NCI-H2029 (cell line): ENCODE measurements at places on chromosomes 3 and 15.
A peak's percentile ranks its signal among the peaks of the same experiment; 100 is the strongest.

DNA sequence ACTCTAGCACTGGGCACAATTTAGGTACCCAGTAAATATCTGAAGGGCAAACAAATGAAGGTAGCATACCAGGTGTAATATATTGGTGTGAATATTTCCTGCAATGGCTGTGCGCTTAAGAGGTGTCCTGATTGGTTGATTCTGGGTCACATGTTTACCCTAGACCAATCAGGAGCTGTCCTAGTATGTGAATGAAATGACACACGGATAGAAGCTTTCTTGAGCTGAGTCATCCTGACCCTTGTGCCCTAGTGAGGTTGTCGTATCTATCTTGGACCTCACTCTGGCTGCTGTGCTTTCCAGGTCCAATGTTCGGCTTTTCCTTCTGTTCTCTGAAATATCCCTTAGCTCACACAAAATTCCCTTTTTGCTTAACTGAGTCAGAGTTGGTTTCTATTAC is 58.1 kb upstream of the FOXP1 start:
- DNase-seq, result no peak

DNA sequence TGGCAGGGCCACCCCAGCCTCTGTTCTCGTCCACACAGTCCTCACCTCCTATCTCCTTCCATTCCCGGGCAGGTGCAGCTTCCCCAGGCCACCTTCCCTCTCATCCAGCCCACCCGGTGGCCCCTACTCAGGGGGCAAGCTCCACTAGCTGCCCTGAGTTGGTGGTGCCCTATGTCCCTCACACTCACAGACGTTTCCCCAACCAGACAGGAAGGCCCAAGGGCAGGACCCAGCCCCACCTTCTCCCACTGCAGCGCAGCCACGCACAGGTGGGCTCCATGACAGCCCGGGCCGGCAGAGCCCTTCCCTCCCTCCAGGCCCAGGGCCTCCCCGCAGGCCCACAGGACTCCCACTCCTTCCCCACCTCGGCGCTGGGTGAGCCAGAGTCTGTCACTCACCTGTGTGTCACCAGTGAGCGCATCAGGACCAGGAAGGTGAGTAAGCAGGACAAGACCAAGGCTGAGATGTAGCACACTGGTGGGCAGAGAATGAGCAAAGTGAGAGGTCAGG is 11.1 kb downstream of the ISLR start:
- DNase-seq, result no peak

GRCh38 chr3:87191641-87192040 is 35.5 kb upstream of the CHMP2B start:
- no peak for DNase-seq

DNA sequence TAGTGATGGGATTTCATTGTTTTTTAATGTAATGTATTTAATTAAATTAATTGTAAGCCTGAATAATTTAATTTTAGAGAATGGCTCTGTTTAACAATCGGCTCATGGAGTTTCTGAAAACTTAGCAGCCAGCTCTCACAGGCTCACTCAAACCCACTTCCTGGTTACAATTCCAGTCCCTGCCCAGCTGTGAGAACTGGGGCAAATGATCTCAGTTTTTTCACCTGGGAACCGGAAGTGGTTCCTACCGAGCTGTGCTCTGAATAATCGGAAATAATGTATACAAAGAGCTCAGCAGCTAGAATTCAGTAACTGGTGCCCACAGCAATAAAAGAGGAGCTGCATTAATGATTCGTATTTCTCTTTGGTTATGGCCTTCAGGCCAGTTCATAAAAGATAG is 244.3 kb upstream of the MCTP2 start:
- DNase-seq, result no peak

GRCh38 chr15:57671636-57672035 is 34.9 kb upstream of the POLR2M start:
- DNase-seq, result no peak

DNA sequence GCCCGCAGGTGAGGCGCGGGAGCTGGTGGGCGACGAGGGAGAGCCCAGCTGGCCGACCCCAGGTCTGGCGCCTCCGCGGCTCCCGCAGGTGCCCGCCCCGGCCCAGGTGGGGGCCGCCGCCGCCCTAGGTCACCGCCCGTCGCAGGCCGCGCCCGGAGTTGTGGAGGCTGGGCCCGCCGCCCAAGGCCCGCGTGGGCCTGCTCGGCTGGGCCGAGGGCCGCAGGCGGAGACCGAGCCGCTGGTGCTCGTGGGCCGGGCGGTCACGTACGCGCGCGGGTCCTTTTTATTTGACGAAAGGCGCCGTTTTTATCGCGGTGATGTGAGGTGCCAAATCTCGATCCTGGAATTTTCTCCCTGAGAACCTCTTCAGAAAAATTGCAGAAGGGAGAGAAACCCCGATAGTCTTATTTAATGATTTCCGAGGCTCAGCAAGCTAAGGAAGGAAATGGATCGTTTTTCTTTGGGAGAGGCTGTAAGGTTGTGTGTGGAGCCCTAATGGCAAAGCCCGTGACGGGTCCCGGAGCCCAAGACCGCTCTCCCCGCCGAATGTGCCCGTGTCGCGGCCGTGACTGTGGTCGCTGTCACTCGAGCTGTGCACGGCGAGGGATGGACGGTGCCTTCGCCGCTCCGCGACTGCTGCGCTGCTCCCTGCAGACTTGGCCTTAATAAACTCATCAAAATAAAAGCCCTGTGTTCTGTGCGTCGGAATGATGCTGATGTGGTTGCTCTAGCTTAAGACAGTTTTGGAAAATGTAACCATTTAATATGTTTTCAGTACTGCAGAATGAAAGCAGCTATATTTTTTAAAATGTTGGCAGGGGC is 612 bp downstream of the APPL1 start:
- no peak for DNase-seq

DNA sequence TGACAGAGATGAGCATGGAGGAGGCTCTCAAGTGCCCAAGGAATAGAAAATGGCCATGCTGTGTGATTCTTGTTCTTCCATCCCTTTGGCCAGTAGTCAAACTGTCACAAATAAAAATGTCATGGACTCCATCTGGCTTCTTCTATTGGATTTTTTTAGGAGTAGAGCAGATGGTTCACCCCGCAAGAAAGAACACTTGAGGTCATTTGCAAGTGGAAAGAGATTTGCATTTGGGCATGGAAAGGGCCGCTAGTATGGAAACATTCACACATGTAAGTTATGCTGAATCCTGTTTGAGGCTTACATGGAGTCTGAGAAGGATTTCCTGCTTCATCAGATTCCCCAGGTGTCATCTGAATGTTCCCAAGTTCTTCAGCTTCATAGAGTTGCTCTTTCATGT is 53.1 kb upstream of the CFAP161 start:
- DNase-seq, result no peak

GRCh38 chr15:96273317-96274086 is 57.0 kb upstream of the NR2F2 start:
- no peak for DNase-seq

GRCh38 chr3:5294356-5294755 is 106.8 kb downstream of the EDEM1 start:
- DNase-seq, result no peak

GRCh38 chr15:85312486-85312885 is 67.9 kb upstream of the AKAP13 start:
- no peak for DNase-seq

DNA sequence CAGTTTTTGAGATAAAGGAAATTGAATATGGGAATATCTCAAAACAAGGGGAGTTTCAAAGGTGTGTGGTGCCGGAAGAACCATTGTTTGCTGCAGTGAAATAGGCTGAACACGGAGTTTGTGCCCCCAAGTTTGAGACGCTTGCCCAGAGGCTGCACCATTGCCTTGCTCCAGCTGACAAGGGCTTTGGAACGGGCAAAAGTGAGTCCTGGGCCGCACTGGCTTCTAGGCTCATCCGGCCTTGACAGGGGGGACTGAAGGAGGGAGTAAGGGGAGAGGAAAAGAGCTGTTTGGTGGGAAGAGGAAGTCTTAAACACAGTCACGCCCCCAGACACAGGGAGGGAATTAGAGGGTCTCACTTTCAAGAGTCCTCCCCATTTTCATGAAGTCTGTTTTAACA is 269.9 kb downstream of the FAM43A start:
- no peak for DNase-seq

DNA sequence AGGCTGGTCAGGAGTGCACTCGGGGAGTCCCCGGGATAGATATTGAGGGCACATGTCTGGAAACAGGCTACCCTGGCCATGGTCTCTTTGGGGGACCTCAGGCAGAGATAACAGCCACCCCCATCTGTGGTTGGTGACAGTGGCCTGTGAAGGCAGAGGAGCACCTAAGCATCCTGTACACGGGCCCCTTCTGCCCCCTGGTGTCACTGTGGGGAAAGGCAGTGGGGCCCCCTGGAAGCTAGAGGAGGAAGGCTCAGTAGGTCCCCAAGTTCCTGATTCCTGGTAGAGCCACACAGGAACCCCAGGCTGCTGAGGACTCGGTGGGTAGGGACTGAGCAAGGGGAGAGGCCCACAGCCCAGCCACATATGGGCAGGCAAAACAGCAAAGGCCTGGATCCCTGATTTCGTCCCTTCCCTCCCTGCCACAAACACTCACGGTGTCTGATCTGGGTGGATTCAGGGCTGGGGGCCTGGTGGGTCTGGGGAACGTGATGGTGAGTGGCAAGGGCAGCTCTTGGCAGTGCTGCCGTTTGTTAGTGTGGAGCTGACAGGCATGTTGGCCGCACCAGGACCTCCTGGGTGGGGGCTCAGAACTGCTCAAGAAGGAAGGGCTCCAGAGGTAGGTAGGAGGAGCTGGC is 14.1 kb upstream of the CXCR6 start:
- DNase-seq, result peak; percentile 22

DNA sequence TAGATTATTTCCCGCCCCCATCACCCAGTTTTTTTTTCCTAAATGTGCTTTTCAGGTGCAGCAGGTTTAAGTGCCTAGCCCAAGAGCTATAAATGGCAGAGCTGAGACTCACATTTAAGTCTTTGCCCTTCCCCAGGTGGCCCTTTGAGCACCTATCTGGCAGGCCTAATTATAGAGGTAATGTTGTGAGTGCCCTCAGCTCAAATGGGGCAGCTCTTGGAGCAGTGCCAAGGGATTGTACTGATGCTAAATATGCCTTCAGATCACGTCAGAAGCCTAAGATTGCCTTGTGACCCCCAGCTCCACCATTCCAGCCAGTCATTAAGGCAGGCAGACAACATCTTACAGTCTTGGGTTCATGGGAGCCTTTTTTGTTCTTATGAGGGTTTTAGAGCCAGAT is 159.5 kb downstream of the RPLP1 start:
- no peak for DNase-seq

DNA sequence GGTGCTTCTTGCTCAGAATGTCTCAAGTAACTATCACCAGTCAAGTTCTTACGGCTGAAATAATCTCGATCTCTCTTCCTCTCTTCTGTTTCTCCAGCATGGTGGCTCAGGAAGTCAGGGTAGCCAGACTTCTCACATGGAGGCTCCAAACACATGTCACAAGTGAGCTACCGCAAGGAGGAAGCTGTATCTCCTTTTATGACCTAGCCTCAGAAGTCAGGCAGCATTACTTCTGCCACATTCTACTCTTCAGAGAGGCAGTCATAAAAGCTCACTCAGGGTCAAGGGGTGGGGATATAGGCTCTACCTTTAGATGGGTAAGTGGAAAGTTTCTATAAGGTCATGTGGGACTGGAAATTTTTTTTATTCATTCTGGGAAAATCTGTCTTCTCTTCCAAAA is 86.6 kb upstream of the NEO1 start:
- DNase-seq, result no peak

GRCh38 chr15:55327387-55327786 is 8.4 kb downstream of the PIGB start:
- DNase-seq, result no peak
